ENCODE measurements at places on chromosomes 6 and 20.

- DNase-seq = no peak
Observed at GRCh38 chr20:22366631-22367030, 217.7 kb downstream of the FOXA2 start.

GRCh38 chr6:117389227-117390057 is 36.3 kb downstream of the ROS1 start:
- DNase-seq = no peak

DNA sequence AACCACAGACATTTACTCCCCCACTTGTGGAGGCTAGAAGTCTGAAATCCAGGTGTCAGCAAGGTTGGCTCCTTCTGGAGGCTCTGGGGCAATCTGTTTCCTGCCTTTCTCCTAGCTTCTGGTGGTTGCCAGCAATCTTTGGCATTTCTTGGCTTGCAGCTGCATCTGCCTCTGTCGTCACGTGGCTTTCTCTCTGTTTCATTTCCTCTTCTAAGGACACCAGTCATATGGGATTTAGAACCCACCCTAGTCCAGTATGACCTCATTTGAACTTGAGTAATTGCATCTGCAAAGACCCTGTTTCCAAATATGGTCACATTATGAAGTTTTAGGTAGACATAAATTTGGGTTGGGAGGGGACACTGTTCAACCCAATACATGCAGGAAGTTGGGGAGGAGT is 56.2 kb upstream of the EPB41L1 start:
- no peak for DNase-seq

DNA sequence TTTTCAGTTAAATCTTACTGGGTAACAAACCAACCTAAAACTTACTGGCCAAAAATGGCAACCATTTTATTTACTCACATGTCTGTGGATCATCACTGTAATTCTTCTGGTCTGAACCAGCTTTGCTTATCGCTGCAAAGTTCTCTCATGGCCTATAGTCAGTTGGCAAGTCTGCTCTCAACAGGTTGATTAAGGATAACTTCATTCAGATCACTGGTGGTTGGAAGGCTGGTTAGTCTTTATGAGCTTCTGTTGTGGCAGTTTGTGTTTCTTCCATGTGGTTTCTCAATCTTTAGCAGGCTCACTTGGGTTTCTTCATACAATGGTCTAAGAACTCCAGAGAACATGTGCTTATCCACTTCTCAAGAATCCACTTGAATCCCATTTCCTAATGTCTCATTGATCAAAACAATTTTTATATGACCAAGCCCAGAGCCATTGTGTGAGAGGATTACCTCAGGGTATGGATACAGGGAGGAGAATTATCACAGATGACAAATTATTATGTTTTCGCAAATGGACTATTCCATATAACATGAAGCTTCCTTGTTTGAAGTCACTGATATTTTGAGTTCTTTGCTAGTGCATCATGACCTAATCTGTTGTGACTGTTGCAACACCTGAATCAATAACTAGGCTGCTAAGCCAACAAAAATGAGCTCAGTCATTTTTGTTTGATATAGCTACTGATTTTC is 155.4 kb upstream of the BMP2 start:
- DNase-seq = no peak

DNA sequence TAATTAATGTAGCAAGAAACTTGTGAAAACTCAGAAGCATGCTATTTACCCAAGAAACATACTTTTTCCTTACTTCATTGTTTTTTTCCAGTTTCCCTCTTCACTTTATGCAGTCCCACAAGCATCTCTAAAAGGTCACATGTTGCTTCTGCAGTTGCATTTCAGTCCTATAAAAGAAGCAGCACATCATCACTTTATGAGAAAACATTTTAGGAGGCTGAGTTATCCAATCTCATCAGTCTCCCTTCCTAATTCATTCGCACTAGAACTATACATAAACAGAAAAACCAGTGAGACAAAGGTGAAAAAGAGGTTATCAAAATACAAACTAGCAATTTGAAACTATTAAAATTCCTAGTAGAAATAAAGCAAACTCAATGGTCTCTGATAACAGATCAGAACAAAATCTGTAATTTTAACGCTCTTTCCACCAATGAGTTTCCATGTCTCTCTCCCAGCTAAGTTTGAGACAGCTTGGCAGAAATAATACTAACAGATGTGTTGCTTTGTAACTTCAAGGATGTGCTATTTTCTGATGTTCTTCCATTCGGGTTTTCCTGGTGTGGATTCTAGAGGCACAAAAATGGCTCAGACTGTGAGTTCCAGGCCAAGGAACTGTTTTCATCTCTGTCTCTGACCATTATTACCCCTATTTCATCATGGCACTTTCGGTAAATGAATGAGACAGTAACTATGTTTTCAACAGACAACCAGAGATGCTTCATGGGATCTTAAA is 48.4 kb downstream of the ZHX3 start:
- DNase-seq = no peak

DNA sequence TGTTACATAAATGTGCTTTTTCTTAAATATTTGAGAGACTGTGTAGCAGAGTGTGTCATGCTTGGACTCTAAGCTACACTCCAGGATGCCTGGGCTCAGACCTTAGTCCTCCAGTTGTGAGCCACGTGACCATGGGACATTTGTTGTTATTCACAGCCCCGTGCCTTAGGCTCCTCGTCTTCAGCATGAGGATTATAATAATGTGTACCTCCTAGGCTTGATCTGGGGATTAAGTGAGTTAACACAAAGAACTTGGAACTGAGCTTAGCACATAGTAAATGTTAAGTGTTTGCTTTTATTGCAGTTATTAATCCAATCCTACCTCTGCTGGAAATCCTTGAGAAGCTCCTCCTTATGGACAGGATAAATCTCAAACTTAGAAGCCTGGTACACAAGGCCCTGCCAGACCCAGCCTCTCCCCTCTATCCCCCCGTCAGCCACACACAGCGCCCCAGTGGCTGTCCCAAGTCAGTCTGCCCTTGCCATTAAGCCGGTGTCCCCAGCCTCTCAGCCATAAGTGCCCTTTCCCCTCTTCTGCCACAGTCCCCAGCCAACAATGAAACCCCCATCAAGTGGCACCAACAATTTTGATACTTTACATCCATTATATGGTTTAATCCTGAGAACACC is 177.5 kb downstream of the TMEM242 start:
- DNase-seq = no peak

DNA sequence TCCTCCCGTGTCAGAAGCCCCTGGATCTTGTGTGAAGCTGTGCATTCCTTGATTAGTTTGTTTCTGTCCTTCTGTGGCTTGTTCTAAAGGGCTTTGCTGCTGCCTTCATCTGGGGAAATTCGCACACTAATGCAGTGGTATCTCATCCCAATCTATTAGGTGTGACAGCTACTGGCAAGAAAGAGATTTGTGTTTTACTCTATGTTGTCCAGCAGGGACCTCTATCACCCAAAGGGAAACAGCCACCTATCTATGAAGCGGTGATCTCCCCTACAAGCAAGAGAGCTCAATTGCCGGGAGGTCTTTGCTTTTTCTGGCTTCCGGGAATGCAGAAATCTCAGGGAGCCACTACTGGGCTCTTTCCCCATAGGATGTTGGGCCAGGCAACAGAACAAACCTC is 151.8 kb downstream of the NRN1 start:
- no peak for DNase-seq

DNA sequence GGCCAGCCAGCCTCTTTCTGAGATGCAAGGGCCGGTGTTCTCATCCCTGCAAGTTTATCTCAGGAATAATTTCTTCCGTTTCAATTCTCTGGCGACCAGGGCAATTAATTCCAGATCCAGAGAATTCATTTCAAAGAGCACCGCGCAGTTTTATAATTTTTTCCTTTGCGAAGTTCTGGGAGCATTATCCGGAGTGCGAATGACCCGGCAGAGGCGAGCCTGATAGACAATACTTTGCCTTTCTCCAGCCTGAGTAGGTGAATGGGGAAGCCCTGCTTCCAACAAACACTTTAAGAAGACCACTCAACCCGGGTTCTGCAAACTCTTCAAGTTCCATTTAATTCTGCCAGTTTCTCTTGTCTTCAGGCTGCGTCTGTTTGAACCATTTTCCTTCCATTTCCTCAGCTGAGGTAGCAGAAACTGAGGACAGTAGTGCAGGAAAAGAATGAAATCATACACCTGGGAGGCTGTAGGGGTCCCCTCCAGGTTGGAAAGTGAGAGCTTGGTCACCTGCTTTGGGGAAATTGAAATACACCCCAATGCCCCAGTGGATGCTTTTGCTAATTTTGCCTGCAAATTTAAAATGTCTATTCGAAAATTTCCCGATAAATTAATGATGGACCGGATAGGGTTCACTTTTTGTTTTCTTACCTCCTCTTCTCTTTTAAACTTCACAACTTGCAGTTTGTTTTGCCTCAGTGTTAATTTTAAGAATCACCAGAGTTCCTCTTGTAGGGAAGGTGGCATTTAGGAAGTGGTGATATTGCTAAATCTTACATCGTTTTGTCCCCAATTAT is 1.1 kb downstream of the VGLL2 start:
- DNase-seq = no peak

DNA sequence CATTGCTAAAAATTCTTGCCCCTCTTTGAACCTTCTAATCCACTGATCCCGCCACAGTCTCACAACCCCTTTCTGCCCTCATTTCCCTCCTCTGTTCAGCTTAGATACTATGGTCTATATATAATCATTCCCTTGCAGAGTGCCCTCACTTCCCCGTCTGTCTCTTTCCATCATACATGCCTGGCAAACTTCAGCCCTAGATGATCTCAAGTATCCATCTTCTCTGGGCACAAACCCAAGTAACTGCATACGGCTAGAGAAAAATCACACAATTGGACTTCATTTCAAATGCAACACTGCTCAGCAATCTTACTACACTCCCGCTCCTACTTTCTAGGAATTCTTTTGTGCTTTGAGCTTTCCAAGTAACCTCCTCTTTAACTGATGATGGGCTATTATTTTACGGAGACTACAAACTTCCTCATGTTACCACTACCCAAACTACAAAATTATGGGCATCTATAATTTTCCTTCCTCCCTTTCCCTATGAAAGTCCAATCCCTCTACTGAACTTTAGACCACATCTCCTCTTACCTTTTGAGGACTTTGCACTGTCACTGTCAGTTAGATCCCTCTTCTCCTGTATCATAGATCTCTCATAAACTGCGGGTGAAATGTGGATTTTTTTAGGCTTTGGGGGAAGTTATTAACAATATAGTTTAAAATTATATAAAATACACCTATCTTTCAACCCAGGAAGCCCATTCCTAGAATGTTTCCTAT is 135.6 kb downstream of the BTBD9 start:
- DNase-seq = no peak

Measured in CD4-positive, alpha-beta T cell treated with Interleukin-6 at 100 ng/mL for 8 hours (primary cell).